ENCODE measurements at places on chromosomes 5 and 9.

- no peak for DNase-seq
- no peak overlapping the region for H3K4me3 ChIP-seq
- peaks cover 9% of the 10 kb centered on the region for H3K36me3 ChIP-seq
- peaks cover 18% of the 10 kb centered on the region for H3K27me3 ChIP-seq
Observed at GRCh38 chr9:121840838-121841760, 189.7 kb downstream of the DAB2IP start.

GRCh38 chr9:34513567-34514214 lies 9.1 kb downstream of the ENHO start:
- no peak for DNase-seq
- H3K27me3 ChIP-seq: peaks cover 9% of the 10 kb centered on the region
- H3K4me3 ChIP-seq: no peak overlapping the region
- H3K4me1 ChIP-seq: no peaks in the 10 kb centered on the region
- no peaks in the 10 kb centered on the region for H3K36me3 ChIP-seq

DNA sequence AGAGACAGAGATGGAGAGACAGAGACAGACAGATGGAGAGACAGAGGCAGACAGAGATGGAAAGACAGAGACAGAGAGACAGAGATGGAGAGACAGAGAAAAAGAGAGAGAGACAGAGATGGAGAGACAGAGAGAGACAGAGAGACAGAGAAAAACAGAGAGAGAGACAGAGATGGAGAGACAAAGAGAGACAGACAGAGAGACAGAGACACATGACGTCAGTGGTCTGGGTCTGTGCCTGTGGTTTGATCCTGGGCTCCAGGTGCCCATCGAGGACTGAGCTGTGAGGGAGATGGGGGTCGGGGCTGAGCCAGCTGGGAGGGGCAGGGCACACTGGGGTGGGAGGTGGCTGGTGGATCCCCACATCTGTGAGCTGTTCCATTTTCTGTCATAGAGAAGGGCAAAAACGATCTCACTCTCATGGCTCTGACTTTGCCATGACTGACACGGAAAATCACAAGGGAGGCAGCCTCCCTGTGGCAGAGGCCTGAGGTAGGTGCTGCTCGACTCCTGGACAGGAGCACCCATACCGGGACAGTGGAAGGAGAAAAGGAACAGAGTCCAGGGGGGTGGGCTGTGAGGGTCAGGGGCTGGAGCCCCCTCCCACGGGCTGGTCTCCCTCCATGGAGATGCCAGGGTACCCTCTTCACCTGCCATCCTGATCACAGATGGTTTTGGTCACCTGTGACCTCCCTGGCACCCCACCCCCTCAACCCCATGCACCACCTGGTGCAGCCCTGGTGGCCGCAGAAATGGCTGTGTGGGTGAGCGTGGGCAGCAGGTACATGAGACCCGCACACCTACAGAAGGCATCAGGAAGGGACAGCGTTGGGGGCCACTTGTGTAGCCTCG lies 28.8 kb downstream of the GLT6D1 start:
- peaks cover 4% of the 10 kb centered on the region for H3K36me3 ChIP-seq
- H3K4me1 ChIP-seq: no peaks in the 10 kb centered on the region
- no peak for DNase-seq
- H3K4me3 ChIP-seq: no peak overlapping the region
- H3K27ac ChIP-seq: no peak overlapping the region

DNA sequence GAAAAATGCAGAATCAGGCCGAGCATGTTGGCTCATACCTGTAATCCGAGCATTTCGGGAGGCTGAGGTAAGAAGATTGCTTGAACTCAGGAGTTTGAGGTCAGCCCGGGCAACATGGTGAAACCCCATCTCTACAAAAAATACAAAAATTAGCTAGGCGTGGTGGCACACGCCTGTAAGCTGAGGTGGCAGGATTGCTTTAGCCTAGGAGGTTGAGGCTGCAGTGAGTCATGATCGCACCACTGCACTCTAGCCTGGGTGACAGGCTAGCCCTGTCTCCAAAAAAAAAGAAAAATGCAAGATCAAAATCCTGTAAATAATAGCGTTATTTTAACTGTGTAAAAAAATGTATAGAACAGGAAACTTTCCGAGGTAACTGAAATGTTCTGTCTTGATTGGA lies 39.4 kb downstream of the RNF44 start:
- H3K36me3 ChIP-seq: peaks cover 28% of the 10 kb centered on the region
- H3K27me3 ChIP-seq: no peaks in the 10 kb centered on the region
- DNase-seq: no peak
- no peak overlapping the region for H3K4me3 ChIP-seq
- H3K4me1 ChIP-seq: no peaks in the 10 kb centered on the region

DNA sequence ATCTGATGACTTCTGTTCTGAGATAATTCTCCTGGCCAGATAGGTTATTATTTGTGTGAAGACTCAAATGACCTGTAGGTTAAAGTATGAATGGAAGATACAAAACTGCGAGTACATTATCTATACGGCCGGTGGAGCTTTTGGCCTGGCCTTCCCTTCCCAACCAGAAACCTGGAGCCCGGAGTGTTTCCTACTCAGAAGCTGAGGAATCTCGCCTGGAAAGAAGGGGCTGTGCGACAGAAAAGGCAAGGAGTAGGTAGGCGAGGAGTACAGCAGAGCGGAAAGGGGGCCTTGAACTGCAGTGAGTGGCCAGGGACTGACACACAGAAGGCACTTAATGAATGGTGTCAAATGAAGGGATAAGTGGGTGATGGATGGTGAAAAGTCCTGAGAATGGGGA lies 34.6 kb downstream of the ANGPTL2 start:
- no peak overlapping the region for H3K4me3 ChIP-seq
- H3K36me3 ChIP-seq: peaks cover 4% of the 10 kb centered on the region
- no peak for DNase-seq
- peaks cover 7% of the 10 kb centered on the region for H3K4me1 ChIP-seq

DNA sequence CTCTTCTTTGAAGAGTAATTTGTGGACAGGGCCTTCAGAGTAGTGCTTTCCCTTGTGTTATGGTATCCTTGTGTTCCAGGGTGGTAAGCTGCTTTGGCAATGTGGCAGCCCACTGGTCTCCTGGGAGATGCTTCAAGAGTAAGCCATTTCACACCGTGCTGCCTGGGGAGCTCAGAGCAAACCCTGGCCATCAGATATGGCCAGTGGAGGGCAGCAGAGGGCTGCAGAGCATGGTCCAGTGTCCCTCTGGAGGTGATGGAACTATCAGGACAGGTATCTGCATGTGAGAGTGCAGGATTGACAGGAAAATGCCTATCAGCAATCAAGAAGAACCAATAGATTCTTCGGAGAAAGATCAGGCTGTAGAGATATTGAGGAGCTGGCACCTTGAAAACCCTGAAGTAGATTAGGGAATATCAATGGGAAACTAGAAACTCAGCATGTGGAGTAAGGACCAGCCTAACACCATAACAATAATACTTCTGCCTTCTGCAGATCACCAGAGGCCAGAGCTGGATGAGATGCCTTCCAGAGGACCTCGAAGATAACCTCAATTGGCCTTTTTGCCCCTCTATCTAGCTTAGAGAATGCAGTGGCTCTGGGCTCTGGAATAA lies 90.8 kb downstream of the PLPPR1 start:
- DNase-seq: peak; percentile 82
- H3K4me1 ChIP-seq: peaks cover 33% of the 10 kb centered on the region

GRCh38 chr9:129574911-129575585 lies 45.9 kb downstream of the C9orf50 start:
- peaks cover 5% of the 10 kb centered on the region for H3K27me3 ChIP-seq
- no peak for DNase-seq
- no peak overlapping the region for H3K4me3 ChIP-seq

GRCh38 chr5:142141463-142141862 lies 32.9 kb downstream of the NDFIP1 start:
- no peak overlapping the region for H3K4me3 ChIP-seq
- no peak for DNase-seq
- peaks cover 7% of the 10 kb centered on the region for H3K4me1 ChIP-seq
- H3K27me3 ChIP-seq: no peaks in the 10 kb centered on the region
- no peaks in the 10 kb centered on the region for H3K36me3 ChIP-seq
- no peak overlapping the region for H3K27ac ChIP-seq

DNA sequence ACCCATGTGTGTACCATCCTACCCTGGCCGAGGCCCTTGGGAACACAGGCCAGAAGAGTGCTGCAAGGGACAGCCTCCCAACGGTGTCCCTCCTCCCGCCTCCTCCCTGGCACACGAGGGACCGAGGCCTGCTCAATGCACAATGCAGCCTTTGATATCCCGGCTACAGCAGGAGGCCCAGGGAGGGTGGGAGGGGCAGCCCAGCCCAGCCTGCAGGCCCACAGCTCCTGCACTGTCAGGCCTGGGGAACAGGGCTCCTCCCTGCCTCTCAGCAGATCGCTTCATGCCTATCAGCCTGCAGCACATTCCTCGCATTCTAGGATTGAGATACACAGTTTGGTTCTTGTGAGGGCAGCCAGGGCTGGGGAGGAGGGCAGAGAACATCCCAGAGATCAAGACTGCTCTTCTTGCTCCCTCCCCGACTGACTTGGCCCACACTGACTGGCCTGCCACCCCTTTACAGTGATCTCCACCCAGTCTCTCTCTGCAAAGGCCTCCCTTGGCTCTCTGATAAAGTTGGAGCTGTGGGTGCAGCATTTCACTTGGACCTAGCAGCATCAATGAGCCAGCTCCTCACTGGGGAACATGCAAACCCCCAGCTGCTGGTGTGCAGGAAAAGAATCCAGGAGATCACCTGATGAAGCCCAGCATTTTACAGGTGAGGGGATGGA lies at the start of gene SH3TC2:
SH3TC2 (minus strand) TSS at position 46 of the 671 bp plus-strand sequence; CDS start at position 6, 40 bp downstream.
- H3K4me3 ChIP-seq: no peak within 1 kb of the TSS
- H3K4me1 ChIP-seq: peaks cover 12% of the 10 kb centered on the region
- no peaks in the 10 kb centered on the region for H3K36me3 ChIP-seq
- peak; percentile 12 for DNase-seq
- H3K27ac ChIP-seq: no peak within 1 kb of the TSS

GRCh38 chr9:124205686-124206352 lies 51.9 kb upstream of the NEK6 start:
- no peak for DNase-seq
- no peak overlapping the region for H3K27ac ChIP-seq
- H3K4me3 ChIP-seq: no peak overlapping the region

GRCh38 chr5:73859696-73860095 lies 233.7 kb downstream of the ARHGEF28 start:
- no peak overlapping the region for H3K4me3 ChIP-seq
- H3K27ac ChIP-seq: no peak overlapping the region
- H3K27me3 ChIP-seq: peaks cover 7% of the 10 kb centered on the region
- no peaks in the 10 kb centered on the region for H3K36me3 ChIP-seq
- no peak for DNase-seq

DNA sequence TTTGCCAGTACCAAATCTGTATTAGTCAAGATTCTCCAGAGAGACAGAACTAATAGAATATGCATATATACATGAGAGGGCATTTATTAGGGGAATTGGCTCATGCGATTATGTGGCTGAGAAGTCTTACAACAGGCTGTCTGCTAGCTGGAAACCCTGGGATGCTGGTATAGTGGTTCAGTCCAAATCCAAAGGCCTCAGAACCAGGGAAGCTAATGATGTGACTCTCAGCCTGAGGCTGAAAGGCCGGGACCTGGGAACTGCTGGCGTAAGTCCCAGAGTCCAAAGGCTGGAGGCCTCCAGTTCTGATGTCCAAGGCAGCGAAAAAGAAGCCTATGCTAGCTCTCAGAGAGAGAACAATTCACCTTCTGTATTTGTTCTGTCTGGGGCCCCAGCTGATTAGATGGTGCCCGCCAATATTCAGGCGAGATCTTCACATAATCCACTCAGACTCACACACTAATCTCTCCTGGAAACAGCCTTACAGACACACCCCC lies 84.1 kb downstream of the KIAA1958 start:
- H3K27ac ChIP-seq: no peak overlapping the region
- peaks cover 6% of the 10 kb centered on the region for H3K4me1 ChIP-seq
- H3K27me3 ChIP-seq: no peaks in the 10 kb centered on the region
- no peak overlapping the region for H3K4me3 ChIP-seq
- DNase-seq: no peak

GRCh38 chr5:107500840-107501239 lies 169.9 kb downstream of the EFNA5 start:
- H3K4me3 ChIP-seq: no peak overlapping the region
- no peaks in the 10 kb centered on the region for H3K36me3 ChIP-seq
- no peak overlapping the region for H3K27ac ChIP-seq
- H3K4me1 ChIP-seq: peaks cover 21% of the 10 kb centered on the region
- no peak for DNase-seq

DNA sequence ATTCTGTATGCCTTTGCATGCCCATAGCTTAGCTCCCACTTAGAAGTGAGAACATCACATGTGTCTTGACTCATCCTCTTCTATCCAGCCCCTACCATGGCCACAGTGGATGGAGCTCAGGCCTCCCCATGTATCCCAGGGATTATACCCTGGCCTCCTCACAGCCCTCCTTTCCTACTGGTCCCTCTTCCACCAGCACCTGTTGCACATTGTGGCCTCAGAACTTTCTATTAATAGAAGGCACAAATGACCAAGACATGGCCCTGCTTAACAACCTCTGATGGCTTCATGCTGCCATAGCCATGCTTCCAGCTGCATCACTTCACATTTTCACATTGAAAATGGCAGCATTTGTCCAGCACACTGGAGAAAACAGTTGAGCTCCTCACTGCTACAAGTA lies 315.4 kb downstream of the CDK5RAP2 start:
- DNase-seq: no peak
- no peak overlapping the region for H3K27ac ChIP-seq
- no peaks in the 10 kb centered on the region for H3K36me3 ChIP-seq
- no peaks in the 10 kb centered on the region for H3K4me1 ChIP-seq

Measured in endothelial cell (in vitro differentiated cells).